ENCODE measurements at places on chromosomes 11 and 22.

DNA sequence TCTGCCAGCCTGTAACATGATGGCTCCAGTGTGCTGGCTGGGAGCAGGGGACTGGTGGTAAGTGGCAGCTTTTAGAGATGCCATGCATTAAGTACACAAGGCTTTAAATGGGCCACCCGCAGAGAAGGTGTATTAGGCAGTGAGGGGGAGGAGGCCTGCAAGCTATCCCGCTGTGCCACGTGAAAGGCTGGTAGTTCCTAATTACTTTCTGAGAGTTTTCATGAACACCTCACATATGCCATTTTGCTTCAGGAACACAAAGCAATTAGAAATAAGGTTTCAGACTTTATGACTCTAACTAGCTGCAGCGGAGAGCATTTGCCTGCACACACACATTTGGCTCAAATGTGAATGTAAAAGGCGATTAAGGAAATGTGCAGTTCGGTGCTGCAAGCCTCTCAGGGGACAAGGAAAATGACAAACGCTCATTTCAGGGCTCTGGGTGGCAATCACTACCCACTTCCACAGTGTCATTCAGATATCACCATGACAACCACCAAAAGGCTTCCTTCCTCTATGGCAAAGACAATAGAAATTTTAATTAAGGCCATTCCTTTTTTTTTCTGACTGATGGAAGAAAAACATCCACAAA, 116.6 kb downstream of the PLEKHA7 start:
- peak; percentile 59 for DNase-seq

DNA sequence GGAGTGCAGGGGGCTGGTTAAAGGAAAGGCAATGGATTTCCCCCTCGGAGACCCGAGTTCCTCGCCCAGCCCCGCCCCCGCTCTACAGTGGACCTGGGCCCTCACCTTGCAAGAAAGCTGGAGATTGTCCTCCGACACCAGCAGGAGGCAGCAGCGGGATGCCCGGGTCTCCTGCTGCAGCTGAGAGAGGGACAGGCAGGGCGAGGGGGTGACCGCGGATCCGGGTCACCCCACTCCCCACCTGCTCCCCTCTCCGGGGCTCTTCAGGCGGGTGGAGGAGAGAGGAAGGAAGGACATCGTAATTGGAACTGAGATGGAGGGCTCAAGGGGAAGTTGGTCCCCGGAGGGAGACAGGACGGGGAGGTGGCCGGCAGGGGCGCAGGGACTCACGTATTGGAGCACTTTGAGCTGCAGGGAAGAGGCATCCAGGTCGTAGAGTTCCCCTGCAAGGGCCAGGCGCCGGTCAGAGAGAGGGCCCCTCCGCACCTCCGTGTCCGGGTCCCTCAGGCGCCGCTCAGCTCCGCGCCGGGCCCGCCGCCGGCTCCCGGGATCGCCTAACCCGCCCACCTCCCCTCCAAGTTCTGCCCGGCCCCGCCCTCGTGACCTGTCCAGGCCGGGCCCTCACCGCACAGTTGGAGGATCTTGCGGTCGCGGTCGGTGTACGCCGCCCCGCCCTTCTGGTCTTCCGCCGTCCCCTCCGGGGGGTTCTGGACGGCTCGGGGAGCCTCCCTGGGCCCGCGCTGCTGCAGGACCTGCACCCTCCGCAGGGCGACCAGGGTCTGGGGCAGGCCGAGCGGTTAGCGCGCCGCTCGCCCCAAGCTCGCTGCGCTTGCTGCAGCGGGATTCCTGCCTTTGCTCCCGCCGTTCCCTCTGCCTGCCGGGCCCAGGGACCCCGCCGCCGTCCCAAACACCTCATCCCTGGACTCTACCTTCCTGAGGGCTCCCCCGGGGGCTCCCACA, 84.1 kb downstream of the PDE2A start:
- peak; percentile 24 for DNase-seq

DNA sequence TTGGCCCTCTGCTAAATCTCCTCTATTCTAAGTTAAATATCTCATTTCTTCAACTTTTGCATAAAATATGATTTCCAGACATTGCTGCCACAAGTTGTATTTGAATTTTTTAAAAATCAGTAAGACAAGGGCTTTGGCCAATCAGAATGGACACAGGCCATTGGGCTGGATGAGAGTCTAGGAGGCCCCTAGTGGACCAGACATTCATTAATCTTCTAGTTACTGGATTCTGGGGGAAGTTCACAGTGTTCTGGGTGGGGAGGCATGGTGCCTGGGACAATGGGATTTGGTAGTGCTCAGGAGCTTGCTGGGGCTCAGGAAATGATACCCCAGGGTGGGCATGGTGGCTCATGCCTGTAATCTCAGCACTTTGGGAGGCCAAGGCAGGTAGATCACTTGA, 12.4 kb upstream of the SORL1 start:
- no peak for DNase-seq

- no peak for DNase-seq
These were observed 555.6 kb upstream of the LARGE1 start for GRCh38 chr22:34475886-34476285.

GRCh38 chr11:94423507-94423906, 22.3 kb upstream of the GPR83 start:
- no peak for DNase-seq

All from inflammatory macrophage treated with lipopolysaccharide for 4 hours (primary cell).